ENCODE measurements at places on chromosomes 4 and X.
A peak's percentile ranks its signal among the peaks of the same experiment; 100 is the strongest.

DNA sequence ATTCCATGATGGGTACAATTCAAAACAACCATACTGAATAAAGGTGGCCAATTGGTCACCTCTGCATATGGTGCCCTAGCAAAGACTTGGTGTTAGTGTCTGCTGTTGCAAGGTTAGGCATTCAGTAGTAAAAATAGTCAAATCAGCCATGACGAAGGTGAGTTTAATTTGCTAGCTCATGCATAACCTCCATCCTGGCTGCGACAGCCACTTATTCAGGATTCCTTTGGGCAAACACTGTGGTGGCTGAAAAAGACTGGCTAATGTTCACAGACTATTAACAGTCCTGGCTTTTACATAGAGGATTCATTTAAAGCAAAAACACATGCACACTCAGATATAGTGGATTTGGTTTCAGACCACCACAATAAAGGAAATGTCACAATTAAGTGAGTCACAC lies 34.8 kb upstream of the MAP9 start:
- no peak for DNase-seq

GRCh38 chrX:29841750-29842149 lies 373.6 kb upstream of the MAGEB2 start:
- DNase-seq: no peak

GRCh38 chrX:23662187-23662586 lies 5.1 kb upstream of the PRDX4 start:
- DNase-seq: peak; percentile 29

DNA sequence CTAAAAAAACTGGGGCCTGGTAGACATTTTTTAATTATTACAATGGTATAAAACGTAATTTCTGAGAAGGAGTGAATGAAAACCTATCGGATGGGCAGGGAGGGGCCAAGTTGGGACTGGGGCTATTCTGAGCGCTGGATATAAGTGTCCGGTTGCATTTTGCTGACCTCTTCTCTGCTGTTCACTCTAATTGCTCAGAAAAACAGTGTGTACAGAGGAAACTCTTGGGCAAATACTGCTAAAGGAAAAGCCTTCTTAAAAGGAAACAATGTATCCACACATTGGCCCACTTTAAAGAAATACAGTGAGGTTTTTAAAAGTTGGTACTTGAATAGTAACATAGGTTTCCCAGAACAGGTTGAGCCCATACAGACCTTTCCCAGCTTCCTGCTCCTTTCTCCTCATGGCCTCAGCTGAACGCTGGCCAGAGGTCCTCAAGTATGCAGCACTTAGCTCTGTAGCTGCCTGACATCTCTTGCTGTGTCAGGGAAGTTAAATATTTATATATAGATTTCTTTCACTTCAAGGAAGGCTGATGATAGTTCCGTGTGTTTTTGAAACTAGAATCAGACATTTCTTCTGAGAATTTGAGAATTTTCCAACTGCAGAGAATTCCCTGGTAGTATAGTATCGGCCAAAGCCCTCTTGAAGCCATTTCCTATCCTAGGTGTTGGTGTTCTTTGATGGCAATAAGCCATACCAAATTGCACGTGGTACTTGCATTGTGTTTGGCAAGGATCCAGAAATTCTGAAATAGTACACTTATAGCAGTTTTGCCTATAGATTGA lies 97.1 kb upstream of the SLC4A4 start:
- DNase-seq: no peak

DNA sequence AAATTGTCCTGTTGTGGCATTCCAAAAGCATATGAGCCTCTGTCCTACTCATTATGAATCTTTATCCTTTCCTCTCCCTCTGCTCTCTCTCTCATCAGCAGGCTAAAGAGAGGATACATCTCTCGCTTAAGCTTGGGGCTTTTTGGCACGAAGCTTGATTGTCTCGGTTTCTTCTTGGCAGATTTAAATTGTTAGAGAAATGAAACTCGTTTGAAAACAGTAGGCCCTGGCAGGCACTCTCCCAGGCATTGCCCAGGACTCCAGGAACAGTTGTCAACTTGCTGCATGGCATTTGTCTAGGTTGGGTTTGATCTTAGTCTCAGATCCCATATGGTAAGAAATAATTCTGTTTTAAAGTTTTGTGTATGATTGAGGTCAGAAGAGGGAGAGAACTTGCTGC lies 35.5 kb downstream of the NAA11 start:
- no peak for DNase-seq

- peak; percentile 70 for DNase-seq
Observed at GRCh38 chr4:83197555-83198235, 83.2 kb upstream of the PLAC8 start.

- no peak for DNase-seq
Observed at GRCh38 chr4:149823769-149824221, 8.2 kb upstream of the IQCM start.

DNA sequence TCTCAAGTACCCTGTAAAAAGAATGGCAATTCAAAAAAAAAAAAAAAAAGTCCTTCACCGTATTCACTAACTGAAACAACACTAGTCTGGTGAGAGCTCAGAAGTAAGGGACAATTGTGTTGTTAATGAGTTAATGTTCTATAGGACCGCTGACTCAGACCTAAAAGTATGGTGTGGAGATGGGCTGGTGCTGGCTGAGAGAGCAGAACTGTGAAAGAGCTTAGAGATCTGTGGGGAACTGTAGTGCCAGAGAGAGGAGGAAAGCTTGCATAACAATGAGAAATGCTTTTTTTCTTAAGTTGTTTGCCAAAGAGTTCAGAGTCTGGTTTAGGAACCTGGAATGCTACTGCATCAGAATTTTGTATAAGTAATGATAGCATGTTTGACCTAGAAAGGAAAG lies 65.1 kb downstream of the LHFPL1 start:
- DNase-seq: no peak

DNA sequence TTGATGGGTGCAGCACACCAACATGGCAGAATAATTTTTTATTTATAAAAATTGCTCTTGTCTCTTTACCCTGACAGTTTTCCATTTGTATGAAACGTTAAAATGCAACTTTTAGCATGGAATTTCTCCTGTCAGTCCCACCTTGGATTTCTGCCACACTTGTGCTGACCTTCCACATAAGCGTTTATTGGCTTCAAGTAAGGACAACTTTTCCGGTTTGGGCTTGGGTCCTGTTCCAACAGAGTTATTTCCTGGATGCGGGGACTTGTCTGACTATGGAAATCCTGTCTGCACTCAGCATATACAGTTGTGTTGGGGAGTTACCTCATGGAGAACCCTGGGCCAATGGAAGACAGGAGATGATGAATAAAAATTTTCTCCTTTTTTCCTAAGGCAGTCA lies 294.7 kb downstream of the NAF1 start:
- DNase-seq: no peak

DNA sequence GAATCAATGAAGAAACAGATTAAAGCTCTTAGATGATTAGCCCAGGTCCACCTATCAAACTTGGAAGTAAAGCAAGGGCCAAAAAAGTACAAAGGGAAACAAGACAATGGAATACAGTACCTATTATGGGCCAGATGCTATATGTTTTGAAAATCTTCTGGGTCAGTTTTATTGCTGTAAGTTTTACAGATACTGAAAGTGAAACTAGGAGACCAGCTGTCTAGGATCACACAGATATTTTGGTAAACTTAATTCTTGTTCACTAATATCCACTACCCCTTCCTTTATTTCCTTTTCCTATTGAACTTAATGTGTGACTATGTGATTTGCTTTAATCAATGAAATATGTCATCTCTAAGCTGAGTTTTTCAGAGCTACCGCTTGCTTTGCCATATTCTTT lies 505.4 kb upstream of the PITX2 start:
- DNase-seq: no peak

GRCh38 chr4:153785910-153786721 lies 2.8 kb downstream of the SFRP2 start:
- DNase-seq: no peak

DNA sequence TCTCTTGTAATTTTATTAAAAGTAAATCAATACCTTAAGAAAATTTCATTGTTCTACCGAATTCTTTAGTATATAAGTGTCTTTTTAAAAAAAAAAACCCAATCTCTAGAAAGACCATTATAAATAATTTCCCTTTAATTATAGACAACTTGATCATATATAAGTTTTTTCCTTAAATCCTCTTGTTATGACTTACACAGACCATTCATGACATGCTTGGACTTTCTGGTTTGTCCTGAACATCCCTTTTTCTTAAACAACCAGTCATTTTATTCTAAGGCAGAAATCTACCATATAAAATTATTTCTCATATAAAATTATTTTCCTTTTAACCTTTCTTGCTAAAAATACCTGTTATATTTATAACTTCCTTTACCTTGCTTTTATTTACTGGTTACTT lies 15.4 kb upstream of the FHDC1 start:
- no peak for DNase-seq

DNA sequence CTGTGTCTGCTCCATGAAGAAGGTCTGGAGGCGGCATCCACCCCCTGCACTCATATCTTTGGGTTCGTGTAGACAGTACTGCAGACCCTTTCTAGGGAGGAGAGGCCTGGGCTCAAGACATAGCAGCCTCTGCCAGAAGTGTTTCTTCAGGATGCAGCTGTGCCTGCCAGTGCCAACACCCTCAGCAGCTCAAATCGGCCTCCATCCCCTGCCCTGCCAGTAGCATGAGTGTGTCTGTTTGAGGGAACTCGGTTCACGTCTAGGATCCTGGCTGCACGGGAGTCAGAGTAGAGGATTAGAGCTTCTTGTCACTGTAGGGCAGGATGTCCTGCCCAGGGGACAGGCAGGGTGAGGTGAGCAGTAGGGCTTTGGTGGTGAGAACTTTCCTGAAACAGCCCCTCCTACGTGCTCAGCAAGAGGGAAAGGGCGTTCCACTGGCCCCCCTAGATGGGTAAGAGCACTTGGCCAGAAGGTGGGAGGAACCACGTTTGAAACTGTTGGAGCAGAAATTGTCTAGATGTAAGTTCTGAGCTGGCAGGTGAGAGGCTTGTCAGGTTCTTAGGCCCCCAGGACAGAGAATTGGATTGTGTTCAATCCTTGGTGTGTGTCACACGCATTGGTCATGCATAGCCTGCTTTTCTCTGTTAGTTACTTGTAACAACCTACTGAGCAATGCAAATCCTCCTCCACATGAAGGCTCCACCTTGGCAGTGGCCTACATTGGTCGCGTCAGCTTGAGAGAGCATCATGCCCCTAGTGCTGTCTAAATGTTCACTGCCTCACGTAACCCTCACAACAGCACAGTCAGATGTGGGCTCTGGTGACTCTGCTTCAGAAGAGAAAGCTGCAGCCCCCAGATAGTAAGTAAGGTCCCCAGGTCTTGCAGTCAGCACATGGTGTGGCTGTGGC lies 25.8 kb upstream of the FAM193A start:
- DNase-seq: no peak

DNA sequence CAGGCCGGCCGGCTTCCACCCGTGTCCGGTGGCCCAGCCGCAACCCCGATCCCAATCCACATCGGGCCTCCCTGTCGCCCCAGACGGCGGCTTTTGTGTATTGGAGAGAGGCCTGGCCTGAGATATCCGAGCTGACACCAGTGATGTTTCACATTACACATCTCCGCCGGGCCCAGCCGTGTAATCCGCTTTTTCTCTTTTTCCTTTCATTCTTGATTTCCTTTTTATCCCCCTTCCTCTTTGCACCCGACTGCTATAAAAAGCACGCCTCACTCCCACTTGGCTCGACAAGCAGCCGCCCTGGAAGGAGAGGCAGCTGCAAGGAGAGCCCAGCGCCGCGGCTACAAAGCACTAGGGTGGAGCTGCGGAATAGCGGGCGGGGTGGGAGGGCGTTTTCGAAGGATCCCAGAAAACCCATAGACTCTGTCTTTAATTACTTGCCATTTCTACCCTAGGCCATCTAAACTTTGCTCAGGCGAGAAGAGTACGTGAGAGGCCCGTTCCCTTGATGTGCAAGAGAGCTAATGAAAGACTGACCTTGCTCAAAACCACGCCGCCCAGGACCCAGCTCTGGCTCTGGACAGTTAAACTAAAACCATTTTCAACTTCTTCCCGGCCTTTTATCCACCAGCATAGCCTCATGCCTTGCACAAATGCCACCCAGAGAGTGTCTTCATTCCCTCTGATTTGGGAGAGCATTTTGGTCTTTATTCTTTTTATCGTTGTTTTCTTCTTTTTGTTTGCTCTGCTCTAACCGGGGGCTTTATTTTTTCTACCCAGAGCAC lies 3.2 kb downstream of the PITX2 start:
- DNase-seq: no peak

GRCh38 chr4:113785781-113786180 lies 24.2 kb upstream of the CAMK2D start:
- no peak for DNase-seq

DNA sequence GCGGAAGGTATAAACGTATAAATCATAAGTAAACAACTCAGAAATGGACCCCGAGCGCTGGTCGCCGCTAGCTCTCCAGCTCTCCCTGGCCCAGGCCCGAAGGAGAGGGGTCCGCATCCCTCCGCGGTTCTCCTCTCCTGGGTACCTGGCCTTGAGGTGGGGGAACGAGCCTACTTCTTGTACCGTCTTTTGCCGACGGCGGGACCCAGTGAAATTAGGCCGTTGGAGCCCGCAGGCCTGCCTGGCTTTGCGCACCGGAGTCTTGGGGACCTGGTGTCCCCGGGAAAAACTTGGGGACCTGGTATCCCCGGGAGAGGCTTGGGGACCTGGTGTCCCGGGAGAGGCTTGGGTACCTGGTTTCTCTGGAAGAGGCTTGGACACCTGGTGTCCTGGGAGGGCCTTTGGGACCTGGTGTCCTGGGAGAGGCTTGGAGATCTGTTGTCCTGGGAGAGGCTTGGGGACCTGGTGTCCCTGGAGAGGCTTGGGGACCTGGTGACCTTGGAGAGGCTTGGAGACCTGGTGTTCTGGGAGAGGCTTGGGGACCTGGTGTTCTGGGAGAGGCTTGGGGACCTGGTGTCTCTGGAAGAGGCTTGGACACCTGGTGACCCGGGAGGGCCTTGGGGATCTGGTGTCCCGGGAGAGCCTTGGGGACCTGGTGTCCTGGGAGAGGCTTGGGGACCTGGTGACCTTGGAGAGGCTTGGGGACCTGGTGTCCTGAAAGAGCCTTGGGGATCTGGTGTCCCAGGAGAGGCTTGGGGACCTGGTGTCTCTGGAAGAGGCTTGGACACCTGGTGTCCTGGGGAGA lies 12.0 kb downstream of the SHOX start:
- no peak for DNase-seq

- no peak for DNase-seq
Observed at GRCh38 chr4:182880387-182881356, 36.5 kb downstream of the DCTD start.

DNA sequence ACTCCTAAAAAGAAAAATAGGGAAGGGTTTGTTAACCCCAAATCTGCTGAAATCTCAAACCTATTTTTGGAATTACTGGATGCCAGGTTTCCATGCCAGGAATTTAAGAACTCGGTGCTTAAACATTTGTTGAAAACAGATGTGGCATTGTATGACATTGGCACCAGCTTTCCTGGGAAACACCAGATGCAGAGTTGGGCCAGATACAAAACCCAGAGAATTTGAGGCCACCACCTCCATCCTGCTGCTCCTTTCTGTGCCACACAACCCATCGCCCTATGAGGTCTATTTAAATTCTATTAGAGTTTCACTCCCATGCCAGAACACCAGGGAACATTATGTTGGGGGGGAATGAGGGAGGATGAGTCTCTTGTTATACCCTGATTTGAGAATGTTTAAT lies 71.7 kb downstream of the ARAP2 start:
- DNase-seq: no peak

GRCh38 chr4:133137571-133137970 lies 11.5 kb upstream of the PCDH10 start:
- no peak for DNase-seq
